Substantia nigra (tissue), 51 donors: ENCODE measurements at places on chromosomes 5 and 9.

DNA sequence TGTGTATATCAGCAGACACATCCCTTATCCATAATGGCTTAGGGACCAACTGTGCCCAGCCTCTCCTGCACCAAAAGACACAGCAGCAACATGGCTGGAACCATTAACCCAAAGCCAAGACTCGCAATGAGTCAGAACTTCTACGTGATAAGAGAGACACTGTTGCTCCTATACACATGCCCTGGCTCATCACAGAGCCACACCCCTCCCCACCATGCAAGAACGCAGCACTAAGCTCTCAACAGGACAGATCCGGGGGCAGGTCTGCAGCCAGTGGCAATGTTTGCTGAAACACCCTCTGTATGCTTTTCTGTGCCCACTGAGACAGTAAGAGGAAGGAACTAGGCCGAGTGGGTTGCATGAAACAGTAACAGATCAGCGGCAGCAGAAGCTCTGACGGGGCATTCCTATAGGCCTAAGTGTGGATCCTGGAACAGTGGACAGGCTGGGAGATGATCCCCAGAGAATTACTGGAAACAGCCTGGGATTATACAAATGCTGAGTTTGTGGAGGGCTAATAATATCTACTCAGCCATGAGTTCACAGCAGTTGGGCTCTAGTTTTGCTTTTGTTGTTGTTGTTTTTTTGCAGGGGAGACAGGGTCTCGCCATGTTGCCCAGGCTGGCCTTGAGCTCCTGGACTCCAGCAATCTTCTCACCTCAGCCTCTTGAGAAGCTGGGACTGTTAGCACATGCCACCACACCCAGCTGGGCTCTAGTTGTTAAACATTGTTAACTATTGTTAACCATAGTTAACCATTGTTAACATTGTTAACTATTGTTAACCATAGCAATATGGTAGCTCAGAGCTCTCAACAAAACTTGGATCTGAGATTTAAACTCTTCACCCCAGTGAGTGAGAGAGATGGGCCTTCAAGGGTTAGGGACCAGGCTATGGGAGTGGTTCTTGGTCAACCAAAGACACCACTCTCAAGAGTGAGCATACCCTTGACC lies 41.0 kb downstream of the B4GALT1 start:
- no peak for DNase-seq

DNA sequence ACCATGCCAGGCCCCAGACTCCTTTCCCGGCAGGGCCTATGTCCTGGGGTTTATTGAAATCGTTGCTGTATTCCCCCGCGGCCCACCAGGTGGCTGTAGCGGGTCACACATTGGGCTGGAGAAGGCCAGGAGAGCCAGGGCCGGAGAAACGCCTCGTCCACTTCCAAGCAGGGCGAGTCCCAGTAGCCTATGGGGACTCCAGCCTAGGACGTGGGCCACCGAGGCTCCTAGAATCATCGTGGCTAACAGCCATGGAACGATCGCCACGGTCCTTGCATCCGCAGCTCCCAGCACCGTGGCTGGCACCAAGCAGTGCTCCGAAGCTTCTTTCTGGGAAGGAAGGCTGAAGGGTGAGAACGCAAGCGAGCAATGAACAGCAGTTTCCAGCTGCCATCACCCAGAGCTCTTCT lies 87.7 kb downstream of the ENTREP1 start:
- DNase-seq = peak; percentile 40

DNA sequence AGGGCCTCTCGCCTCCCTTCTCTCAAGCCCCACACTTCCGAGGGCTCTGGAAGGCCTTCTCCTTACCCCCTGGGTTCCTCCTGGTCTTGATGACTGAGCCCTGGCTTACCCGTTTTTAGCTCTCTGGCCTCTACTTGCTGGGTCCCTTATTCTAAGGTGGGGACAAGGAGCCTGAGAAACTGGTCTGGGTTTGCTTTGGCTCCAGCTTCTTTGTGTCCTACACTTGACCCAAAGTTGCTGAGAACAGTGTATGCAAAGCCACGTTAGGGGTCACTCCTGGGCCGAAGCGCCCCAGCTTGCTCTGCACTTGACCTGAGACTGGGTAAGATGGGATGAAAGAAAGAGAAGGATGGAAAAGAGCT lies 788 bp downstream of the ZNF346 start:
- DNase-seq = no peak

DNA sequence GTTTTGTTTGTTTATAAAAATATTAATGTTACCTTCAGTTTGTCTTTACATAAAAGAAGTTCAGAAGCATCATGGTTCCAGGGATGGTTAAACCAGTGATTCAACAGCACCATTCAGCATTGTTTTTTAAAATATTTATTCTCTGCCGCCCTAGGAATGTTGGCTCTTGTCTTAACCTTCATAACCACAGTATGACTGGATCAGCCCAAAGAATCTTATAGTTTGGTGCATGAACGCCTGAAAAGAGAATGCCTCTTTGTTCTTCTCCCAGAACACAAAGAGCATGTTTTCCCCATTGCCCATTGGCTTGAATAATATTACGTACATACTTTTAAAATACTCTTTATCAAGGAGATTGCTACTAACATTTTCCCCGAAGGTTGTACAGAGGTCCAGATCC lies 413.4 kb downstream of the ANXA1 start:
- DNase-seq = no peak

DNA sequence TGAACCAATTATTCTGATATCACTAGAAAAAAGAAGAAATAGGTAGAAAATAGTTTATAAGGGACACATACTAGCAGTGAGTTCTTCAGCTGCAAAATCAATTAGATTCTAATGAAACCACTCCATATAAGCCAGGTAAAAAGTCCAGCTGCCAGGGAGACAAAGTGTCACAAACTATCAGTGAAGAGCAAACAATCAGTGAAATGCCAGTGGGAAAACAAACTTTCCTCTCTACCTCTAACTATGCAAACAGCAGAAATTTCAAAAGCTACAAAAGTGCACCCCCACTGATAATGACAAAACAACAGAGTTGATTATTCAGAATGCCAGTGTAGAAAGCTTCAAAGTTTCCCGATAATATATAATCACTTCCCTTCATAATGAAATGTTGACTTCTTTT lies 637.2 kb upstream of the ITGA1 start:
- no peak for DNase-seq

DNA sequence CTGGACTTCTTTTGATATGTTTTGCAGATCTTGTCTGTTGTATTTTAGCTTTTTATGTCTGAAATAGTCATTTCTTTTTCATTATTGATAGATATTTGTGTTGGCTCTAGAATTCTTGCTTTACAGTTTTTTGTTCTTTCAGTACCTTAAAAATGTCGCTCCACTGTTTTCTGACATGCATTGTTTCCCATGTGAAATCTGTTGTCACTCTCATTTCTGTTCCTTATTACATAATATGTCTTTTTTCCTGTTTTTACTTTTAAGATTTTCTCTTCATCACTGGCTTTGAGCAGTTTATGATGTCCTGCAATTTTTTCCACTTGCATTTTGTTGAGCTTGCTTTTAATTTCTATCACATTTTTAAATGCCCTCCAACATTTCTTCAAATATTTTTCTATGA lies 270.4 kb upstream of the TARS1 start:
- no peak for DNase-seq

GRCh38 chr5:159034083-159034824 lies 65.5 kb downstream of the EBF1 start:
- DNase-seq = no peak
